ENCODE measurements at places on chromosomes 5 and 9.

DNA sequence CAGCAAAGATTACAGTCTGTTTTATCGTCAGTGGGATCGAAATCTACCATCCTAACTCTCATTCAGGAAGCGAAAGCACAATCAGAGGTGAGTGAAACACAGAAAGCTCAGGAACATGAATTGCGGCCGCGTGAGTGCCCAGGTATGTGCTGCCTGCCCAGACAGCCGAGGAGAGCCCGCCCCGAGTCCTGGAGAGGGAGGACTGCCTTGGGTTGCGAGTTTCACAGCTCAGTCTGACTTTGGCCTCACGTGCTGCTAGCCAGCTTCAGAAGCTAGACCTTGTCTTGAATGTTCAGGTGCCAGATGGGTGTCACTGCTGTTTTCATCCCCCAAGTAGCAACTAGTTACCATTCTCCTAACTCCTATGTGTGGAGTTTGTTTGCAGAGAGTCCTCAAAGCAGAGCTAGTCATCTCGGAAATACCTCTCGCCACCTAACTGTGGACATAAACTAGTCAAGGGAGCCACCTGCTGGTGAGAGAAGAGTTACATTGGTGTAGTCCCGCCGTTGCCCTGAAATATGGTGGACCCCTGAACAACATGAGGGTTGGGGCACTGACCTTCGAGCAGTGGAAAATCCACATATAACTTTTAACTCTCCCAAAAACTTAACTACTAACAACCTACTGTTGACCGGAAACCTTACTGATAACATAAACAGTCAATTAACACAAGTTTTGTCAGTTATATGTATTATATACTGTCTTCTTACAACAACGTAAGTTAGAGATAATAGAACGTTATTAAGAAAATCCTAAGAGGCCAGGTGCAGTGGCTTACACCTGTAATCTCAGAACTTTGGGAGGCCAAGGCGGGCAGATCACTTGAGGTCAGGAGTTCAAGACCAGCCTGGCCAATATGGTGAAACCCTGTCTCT lies 80.9 kb downstream of the GOLPH3 start:
- peak; percentile 48 for DNase-seq

- DNase-seq, result no peak
Measured at GRCh38 chr5:69509212-69509611, 16.6 kb downstream of the OCLN start.

DNA sequence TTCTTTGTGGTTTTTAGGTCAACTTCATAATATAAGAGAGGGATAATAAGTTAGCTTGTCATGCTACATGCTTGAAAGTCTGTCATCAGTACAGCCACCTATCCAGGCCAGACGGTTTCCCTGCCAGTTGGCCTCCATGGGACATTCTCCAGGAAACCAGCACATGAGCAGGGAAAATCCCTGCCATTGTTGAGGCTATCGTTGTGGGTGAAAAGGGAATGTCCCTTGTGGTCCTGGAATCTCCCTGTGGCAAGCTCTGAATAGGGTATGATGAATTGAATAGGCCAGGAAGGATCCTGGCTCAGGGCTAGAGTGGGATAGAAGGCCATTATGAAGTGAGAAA lies 12.3 kb downstream of the F2RL1 start:
- peak; percentile 62 for DNase-seq

- DNase-seq, result no peak
Measured at GRCh38 chr9:70874451-70874850, 247.0 kb downstream of the TRPM3 start.

GRCh38 chr5:77568082-77568481 lies 70.4 kb downstream of the OTP start:
- no peak for DNase-seq

DNA sequence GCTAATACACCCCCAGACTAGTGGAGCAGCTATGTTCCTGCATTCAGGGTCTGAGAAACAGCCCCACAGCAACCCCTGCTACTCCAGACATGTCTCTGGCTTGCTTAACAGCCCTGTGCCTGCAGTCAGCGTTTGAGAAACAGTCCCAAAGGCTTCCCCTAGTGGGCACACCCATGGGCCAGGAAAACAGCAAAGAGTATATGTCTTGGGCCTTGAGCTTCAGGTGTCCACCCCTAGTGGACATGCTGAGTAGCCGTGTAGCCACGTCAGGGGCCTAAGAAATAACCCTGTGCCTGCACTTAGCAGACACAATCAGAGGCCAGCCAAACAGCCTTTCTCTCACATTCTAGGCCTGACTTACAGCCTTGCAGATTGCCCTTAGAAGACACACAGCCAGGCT lies 698.6 kb downstream of the PTPRD start:
- DNase-seq, result no peak

- DNase-seq, result peak; percentile 35
Measured at GRCh38 chr5:74916831-74917710, 50.9 kb upstream of the FAM169A start.

DNA sequence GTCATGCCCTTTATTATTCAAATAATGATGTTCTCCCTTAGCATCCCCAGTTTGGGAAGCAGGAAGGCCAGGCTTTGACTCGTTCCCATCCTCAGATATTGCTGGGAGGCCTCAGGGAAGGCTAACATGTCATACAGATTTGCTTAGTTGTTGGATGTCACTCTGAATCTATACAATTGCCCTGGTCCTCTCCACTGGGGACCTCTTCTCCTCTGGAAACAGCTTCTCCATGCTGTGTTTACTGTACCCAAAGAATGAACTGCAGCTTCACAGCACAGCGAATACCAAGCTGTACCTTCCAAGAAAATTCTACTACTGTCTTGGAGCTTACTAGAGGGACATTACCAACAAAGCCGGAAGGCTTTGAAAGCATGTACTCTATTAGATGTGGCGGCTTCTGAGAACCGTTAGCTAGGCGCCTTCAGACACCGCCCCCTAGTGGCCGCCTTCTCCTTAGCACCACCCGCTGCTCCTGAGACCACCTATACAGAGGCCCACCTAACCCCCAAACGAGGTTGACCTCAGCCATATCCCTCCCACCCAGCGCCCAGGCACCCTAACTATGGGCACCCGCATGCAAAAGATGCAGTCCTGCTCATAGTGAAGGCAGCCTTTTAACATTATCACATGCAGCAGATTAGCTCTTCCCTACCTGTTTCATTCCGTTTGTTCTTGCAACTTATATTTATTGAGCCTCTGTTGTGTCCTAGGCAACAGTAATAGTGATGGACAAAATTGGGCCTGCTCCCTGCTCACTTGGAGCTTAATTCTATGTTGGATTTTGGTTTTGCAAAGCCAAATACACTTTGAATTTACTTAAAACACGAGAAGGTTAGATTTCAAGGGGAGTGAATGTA lies 34.9 kb upstream of the FOXI1 start:
- DNase-seq, result no peak

Measured in HS-27A (cell line).